Activated naive CD4-positive, alpha-beta T cell treated with Interleukin-2 at 50 U/mL for 16 hours (primary cell): ENCODE measurements at places on chromosomes 7 and 10.
A peak's percentile ranks its signal among the peaks of the same experiment; 100 is the strongest.

- peak; percentile 20 for DNase-seq
These were observed 577 bp upstream of the DDX21 start for GRCh38 chr10:68955355-68955831.

GRCh38 chr10:10367264-10367663 is 650.4 kb upstream of the CELF2 start:
- DNase-seq = no peak

DNA sequence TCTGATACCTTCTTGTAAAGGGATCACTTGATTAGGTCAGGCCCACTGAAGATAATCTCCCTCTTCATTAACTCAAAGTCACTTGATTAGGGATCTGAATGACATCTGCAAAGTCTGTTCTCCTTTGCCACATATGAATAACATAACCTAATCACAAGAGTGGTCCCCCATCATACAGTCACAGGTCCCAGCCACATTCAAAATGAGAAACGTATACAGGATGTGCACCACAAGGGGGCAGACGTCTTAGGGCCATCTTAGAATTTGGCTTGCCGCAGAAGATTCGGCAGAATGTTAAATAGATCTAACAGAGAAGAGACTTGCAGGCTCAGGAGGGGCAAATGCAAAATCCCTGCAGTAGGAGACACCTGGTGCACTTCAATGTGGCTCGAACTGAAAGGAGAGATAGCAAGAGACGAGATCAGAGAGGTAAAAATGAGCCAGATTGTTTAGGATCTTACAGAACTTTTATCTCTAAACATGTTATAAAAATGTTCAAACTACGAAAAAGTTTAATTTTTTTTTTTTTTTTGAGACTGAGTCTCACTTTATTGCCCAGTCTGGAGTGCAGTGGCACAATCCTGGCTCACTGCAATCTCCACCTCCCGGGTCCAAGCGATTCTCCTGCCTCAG is 10.4 kb upstream of the SMC3 start:
- peak; percentile 70 for DNase-seq

DNA sequence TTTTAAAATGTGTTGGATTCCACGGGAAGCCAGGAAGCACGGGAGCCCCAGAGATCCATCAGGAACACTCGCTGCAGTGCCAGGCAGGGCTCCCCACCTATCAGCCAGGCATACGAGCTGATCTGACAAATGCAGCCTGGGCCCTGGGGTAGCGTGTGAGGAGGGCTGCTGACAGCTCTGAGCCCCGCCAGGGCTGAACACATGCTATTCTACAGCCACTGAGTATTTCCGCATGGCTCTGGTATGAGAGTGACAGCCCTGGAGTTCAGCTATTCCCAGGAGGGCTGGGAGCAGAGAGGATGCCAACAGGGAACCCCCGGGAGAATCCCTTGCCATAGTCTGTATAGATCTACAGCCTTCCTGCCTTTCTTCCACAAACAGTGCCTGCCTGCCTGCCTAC is 237.3 kb upstream of the ZMIZ1 start:
- no peak for DNase-seq

GRCh38 chr10:95792211-95792780 is 36.3 kb downstream of the ENTPD1 start:
- no peak for DNase-seq

DNA sequence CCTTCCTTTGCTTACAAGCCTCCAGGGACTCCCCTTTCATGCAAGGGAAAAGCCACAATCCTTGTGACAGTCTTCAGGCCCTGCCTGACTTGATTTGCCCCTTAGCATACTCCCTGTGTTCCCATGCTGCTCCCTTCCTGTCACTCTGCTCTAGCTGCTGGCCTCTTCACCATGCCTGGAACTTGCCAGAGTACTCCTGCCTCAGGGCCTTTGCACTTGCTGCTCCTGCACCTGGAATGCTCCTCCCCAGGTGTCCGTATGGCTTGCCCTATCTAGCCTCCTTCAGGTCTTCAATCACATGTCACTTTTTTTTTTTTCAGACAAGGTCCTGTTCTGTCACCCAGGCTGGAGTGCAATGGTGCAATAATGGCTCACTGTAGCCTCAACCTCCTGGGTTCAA is 22.8 kb upstream of the GOLGA7B start:
- no peak for DNase-seq
